Suppressor macrophage (primary cell): ENCODE measurements at places on chromosomes 16 and 17.
A peak's percentile ranks its signal among the peaks of the same experiment; 100 is the strongest.

GRCh38 chr17:78387977-78388941 is 9.8 kb downstream of the PGS1 start:
- DNase-seq = peak; percentile 98

GRCh38 chr16:317583-317982 is 34.6 kb downstream of the PDIA2 start:
- DNase-seq = no peak

- DNase-seq = peak; percentile 37
Observed at GRCh38 chr17:4199818-4200402, 56.9 kb downstream of the CYB5D2 start.

GRCh38 chr16:14455573-14455972 is 174.5 kb downstream of the PARN start:
- DNase-seq = no peak

DNA sequence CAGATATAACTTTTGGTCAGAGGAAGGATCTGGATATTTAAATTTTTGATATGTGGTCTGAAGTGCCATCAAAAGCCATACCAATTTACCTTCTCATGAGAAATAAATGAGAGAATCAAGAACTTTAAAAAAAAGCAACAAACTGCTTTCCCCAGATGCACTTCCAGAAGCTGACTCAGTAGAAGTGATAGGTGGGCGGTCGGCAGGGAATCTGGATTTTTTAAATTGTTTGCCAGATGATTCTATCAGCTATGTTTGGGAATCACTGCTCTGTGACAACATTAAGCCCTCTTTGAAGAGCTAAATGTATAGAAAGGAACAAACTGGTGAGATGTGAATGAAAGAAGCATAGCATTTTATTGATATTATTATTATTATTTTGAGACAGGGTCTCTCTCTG is 19.2 kb downstream of the CDH3 start:
- no peak for DNase-seq

GRCh38 chr17:48471817-48472410 is 41.9 kb upstream of the SKAP1 start:
- DNase-seq = no peak

- DNase-seq = peak; percentile 88
Observed at GRCh38 chr17:34998205-34998604, 17.9 kb downstream of the LIG3 start.

DNA sequence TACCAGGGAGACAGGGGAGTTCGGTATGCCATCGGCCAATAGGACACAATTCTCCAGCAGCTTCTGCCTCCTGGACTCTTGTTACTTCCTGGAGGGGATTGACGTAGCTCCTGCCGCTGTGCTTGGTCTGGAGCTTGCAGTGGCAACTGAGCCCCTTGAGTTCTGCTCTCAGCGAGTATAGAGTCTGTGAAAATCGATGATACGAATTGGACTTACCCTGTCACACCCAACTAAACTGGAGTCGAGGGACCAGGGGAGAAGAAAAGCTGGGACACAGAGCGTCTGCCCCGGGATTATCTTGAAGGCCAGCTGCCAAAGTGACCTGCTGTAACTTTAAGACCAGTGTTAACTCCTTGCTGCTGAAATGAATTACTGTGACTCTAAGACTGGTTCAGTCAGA is 22.2 kb downstream of the SEC14L1 start:
- DNase-seq = no peak

DNA sequence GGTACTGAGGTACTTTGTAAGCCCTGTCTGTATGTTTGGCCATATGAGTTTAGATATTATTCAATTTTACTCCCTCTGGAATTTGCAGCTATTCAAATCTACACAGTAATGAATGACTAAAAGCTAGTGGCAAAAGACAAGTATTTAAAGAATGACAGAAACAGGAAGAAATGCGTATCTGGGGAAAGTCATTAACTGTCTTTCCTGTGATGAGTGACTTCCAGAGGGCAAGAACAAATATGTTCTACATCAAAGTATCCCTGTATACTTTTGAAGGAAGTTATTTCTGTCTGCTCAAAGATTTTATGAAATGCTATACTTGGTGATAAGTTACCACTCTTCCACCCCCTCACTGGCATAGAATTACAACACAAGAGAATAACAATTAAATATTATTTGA is 489.3 kb upstream of the SOX9 start:
- DNase-seq = no peak

DNA sequence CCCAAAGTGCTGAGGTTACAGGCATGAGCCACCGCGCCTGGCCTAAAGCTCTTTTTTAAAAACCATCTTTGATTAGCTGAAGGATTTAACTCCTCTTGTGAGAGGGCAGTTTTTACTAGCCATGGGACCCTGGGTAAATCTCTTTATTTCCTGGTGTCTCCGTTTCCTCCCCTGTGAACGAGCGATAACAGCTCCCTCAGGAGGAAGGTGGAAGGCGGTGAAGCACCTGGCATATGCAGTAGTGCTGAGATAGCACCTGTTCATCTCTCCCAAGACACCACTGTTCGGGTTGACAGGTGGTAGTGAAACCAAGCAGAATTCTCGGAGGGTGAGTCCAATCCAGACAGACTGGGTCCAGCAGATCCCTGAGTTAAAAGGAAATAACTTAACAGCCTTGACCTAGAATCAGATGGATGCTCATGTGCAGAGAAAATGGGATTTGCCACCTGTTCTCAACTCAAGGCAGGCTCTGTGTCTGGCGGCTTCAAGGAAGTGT is 86.2 kb downstream of the CRISPLD2 start:
- DNase-seq = no peak

- DNase-seq = peak; percentile 48
Observed at GRCh38 chr17:50047488-50048126, 8.3 kb upstream of the ITGA3 start.

DNA sequence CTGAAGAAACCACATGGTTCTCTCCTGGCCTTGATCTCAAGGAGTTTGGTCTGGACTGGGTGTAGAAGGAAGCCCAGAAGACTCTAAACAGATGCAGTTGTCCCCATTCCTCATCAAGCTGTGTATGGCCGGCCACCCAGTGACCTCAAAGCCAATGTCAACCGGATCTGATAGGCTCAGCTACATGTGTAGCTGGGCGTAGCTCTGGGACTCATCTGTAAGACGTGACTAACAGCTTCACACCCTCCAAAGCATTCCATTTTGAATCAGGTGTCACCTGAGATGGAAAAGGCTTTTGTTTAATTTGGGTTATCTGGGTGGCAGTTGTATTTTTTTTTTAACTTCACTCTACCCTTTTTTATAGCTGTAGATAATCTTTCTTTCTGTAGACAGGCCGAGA is 130.4 kb downstream of the ABCC12 start:
- DNase-seq = no peak

DNA sequence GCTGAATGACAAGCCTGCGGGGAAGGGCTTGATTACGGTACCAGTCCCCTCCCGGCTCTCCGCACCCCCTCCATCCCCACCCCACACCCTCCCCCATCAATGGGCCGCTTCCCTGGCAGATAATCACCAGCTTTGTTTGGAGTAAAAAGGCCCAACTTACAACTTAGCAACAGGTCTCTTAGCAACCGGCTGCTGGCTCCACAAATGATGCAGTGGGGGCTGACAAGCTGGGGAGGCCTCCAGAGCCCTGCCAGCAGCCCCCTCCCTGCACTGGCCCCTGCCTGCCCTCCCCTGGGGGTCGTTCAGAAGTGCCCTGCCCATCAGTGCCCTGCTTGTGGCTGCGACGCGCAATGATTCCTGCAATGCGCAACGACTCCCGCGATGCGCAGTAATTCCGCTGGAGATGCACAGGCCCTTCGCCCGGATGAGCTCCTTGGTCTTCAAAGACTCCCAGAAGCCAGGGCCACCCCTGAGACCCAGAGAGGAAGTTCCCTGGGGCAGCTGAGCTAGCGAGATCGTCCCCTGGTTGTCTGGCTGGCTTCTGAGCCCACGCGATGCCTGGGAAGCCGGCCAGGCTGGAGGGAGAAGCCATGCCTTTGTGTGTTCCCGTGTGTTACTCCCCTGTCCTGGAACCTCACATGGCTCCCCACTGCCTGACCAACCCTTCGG is 23.3 kb downstream of the CPNE2 start:
- peak; percentile 42 for DNase-seq
